ENCODE measurements at places on chromosomes 4 and X.

DNA sequence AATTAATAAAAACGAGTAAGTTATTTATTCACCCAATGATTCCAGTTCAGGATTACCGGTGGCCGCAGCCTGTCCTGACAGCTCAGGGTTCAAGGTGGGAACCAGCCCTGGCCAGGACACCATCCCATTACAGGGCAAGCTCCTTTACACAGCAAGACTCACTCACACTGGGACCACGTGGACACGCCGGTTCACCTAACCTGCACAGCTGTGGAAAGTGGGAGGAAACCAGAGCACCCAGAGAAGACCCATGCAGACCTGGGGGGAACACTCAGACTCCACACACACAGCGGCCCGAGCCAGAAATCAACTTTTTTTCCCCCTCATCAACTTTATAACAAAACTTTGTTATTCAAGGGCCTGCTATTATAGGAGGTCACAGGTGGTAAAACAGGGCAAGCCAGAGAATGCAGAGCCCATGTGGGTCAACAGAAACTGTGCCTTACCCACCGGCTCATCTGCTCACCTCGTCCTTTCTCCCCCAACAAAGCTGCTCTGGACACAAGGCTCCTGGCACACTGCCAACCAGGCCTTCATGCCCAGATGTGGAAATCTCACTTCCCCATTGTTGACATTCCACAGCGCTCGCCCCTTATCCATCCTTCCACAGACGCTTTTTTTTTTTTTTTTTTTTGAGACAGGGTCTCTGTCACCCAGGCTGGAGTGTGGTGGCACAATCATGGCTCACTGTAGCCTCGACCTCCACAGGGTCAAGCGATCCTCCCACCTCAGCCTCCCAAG lies 8.0 kb upstream of the ODAPH start:
- no peak for DNase-seq

DNA sequence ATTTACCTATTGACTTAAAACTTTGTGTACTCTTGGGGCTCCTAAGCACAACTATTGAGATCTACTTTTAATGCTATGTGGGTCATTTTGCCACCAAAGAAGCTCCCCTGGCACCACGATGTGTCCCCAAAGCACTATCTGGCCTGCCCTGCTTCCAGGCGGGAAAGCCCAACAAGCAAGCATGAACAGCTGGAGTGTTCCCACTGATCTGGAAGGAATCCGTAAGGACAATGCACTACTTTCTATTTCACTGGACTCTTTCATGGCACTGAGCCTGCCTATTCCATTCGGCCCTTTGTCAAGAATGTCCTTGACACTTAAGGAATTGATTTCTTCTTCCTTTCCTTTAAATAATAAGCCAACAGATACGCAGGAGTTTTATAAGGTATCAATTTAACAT lies 38.8 kb downstream of the GRIA3 start:
- DNase-seq, result no peak

DNA sequence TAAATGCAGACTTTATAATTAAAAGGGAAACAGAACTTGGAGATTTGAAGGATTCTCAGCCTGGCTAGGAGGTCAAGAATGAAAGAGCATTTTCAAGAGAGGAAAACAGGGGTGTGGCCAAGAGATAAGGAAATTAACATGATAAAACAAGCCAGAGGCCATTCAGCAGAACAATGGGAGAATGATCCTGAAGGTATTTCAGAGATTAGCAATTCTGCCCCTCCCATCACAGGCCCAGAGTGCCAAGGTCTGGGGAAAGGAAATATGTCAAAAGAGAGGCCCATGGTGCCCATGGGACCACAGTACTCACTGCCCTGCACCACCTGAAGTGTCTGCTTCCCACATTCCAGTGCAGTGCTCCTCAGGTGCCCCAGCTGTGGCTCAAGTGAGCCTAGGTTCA lies 188.5 kb upstream of the STS start:
- DNase-seq, result no peak

DNA sequence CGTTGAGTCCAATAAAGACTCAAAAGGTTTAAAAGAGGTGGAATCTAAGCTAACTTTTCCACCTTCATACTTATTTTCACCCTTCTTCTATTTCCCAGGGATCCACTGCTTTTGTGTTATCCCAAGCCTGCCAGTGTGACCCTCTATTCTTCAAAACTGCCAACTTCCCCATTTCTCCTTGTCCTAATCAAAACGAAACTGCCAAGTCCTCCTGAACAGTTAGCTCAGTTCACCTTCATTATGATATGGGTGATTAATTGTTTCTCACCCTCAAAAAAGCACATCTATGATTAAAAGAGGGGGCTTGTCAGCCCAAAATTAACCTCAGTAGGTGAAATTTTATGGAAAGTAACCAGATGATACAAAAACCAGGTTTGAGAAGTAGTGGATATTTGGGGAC lies 108.4 kb downstream of the GUCY2F start:
- no peak for DNase-seq

- no peak for DNase-seq
These were observed 17.5 kb downstream of the CXCL13 start for GRCh38 chr4:77623091-77623490.

DNA sequence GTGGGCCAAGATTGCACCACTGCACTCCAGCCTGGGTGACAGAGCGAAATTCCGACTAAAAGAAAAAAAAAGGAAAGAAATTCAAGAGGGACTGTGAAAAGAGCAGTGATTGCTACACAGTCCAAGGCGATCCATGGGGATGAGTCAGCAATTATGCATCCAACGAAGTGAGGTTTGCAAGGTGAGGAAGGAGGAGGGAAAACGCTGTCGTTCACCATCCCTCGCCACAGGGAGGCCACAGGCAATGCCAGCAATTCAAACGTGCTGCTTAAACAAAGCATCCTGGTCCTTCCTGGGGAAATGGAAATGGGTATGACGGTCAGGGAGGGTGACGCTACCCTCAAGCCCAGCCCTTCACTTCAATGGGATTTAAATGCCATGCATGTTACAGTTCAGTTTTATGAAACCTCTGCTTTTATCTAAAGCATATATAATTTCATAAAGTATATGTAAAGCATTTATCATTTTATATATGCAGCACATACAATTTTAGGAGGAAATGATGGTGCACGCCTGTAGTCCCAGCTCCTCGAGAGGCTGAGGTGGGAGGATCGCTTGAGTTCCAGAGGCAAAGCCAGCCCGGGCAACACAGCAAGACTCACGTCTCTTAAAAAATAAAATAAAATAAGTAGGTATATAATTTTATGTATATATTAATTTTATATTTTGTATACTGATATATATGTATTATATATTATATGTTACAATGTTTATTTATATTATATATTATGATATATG lies 108.7 kb downstream of the DHRSX start:
- DNase-seq, result no peak

DNA sequence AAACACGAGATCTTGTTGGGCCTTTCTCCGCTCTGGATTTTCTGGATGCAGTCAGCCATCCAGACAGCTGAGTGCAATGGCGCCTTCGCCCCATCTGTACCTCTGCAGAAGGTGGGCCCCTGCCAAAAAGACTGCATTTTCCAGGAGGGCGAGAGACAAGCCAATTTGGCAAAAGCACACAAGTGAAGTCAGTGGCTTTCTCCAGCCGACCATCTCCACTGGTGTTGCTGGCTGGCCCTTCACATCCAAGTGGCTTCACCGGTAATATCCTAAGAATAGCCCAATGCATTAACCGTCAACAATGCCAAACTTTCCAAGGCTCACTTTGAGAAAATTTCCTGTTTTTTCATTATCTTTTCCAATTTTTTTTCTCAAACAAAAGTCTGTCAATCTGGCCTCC lies 96.2 kb upstream of the MXRA5 start:
- no peak for DNase-seq

All from anterior cingulate cortex (tissue), 58 donors.